Uterus (tissue), 4 donors: ENCODE measurements at places on chromosomes 1 and 21. TPM values are rescaled to one million over a fixed set of nuclear protein-coding genes. Genes with fewer than 3 reads are reported as not detected.

The RGS1 gene
- 19.4 TPM for total RNA-seq

The LPAR3 gene
- total RNA-seq, result 23.6 TPM

The MXRA8 gene
- 86.1 TPM for total RNA-seq

The APOBEC4 gene
- not detected for total RNA-seq

The CD48 gene
- total RNA-seq, result 0.51 TPM

The DIO1 gene
- not detected for total RNA-seq

The LAPTM5 gene
- 11.9 TPM for total RNA-seq

The SAMSN1 gene
- 2.0 TPM for total RNA-seq
